ENCODE measurements at places on chromosomes 4 and X.

GRCh38 chr4:139015948-139016471 is 429 bp downstream of the NOCT start:
- DNase-seq = peak; percentile 63

DNA sequence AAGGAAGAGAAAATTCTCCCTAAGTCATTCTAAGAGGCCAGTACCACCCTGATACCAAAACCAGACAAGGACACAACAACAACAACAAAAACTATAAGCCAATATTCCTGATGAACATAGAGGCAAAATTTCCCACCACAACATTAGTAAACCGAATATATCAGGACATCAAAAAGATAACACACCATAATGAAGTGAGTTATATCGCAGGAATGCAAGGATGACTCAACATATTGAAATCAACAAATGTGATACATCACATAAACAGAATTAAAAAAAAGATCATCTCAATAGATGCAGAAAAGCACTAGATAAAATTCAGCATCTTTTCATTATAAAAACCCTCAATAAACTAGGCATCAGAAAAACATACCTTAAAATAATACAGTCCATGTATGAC is 1844.4 kb upstream of the PCDH10 start:
- no peak for DNase-seq

DNA sequence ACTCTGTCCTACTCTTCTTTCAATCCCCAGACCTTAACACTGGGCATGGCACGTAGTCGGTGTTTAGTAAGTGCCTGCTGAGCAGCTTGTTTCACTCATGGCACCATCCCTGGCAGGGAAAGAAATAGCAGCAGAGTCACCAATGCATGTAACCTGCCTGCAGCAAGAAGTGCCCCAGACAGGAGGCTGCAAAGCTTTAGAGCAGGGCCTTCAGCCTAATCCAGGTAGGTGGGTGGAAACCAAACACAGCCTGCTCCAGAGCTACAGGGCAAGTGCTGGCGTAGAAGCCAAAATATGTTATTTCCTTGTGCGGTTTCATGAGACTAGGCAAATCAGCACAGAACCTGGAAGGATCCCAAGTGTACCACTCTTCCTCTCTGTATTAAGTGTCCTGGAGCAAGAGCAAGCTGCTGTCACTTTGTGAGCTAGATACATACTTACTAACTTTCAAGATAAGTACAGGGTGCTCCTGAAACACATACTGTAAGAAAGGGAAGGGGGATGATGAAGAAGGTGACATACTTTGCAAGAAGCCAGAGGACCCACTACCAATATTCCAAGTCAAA is 5.5 kb downstream of the PROM1 start:
- DNase-seq = no peak

DNA sequence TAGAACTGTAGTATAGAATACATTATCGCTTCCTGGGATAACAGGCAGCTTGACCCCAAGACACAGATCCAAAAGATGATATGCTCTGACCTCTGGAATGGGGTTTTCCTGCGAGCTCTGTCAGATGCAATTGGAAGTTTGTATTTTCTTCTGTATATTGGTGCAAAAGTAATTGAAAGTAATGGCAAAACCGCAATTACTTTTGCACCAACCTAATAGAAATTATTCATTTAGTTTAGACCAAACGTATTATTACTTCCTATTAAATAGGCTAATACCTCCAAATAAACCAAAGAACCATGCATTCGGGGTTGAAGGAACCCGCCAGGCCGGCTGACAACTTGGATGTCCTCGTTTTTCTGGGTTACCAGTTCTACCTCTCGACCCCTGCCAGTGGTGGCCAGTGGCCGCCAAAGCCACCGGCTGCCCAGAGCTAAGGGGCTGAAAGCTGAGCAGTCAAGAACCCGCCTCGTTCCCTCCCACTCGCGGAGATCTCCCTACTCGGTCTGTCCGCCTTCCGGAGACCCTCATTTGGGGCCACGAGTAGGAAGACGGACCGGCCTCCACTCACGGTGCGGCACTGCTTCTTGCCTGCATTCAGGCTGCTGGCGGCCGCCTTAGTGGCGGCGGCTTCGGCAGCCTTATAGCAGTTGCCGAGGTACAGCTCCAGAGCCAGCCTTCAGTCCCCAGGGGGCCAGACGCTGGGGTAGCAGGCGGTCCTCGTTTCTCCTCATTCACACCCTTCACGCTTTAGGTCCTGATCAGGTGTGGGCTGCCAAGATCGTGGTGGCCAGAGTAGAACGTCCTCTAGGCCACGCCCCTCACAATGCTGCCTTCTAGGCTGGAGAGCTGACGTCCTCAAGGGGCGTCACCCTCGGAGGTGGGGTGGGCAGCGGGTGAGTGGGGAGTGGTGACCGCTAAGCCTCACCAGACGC is 121.9 kb downstream of the RBMX2 start:
- no peak for DNase-seq

- DNase-seq = no peak
These were observed 5.4 kb downstream of the UGT2B4 start for GRCh38 chr4:69490271-69490670.

DNA sequence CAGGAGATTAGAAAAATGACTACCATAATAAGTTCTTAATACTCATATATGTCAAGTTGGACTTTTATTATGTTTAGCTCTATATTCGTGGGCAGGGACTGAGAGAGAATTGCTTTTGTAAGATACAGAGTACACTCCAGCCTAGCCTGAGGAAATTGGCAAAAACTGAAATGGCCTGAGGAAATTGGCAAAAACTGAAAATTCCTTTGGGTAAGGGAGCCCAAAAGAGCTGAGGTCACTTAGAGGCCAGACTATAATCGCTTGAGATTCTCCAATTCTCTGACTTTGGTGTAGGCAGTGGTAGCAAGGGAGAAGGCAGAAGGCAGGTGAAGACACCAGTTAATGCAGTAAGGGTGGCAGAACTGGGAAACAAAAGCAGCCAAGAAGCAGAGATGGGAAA is 124.5 kb upstream of the HCCS start:
- no peak for DNase-seq

GRCh38 chr4:1870328-1870577 is 940 bp upstream of the NSD2 start:
- peak; percentile 87 for DNase-seq

GRCh38 chrX:13716455-13716854 is 18.0 kb downstream of the TRAPPC2 start:
- no peak for DNase-seq

DNA sequence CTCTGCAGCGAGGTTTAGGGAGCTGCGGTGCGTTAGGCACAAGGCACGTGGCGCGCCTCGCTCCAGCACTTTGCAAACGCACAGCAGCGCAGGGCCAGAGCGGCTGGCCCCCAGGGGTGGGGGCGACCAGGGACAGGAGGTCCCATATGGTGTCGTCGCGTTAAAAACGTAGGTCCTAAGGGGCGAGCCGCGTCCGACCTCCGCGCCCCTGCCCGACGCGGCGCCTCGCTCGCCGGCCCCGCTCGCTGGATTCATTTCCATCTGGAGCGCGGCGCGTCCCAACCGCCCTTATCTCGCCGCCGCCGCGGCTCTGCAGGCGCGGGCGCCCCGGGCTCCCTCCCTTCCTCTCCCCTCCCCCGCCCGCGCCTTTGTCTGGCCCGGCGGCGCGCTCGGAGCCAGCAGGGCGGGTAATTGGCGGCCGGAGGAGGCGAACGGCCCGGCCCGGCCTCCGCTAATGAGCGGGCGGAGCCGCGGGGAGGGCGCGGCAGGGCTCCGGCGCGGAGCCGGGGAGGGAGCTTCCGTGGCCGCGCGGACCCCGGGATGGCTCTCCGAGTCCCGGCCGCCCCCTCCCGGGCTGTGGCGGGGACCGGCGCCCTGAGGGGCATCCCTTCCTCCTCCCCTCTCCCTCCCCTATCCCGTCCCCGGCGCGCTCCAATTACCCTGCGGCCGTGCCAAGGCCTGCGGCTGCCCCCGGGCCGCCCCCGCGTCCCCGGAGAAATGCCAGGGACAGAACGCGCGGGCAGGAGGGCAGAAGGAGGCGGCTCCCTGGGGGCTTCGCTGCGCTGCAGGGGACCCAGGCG is 409.0 kb downstream of the BCOR start:
- no peak for DNase-seq

DNA sequence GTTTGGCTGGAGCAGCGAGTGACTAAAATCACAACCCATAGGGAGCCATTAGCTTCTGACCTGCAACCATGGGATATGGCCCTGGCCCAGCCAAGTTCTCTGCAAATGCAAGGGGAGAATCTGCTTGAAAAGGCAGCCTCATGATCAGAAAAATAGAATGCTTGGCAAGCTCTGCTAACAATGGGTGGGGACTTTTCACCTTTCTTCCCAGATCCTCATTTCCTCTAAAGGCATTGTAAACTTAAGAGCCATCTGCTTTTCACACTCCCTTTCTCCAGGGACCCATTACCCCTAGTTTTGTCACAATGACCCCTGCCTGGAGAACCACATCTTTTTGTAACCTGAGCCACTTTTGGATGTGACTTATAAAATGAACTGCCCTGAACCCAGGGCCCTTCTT is 104.3 kb downstream of the PARM1 start:
- no peak for DNase-seq

- DNase-seq = no peak
These were observed 112.9 kb upstream of the VCX start for GRCh38 chrX:7730071-7730470.

DNA sequence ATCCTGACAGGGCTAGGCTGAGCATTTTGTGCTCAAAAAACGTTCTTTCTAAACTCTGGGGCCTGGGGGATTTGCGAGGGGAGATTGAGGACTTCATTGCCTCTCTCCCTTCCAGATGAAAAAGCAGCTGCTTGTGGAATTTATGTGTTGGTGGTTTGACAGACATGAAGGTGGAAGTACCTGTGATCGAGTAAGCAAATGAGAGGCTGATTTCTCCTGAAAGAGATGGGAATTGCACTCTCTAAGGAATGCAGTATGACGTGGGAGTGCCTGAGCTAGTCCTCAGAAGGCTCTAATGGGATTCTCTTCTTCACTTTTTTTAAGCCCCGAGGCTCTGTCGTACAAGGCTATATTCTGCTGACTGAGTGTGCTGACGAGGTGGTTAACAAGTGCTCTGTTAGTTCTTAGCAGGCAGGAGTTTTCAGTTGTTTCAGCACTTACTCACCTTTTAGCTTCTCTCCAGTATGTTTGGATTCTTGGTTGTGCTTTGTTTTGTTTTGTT is 426.8 kb upstream of the CNKSR2 start:
- no peak for DNase-seq

DNA sequence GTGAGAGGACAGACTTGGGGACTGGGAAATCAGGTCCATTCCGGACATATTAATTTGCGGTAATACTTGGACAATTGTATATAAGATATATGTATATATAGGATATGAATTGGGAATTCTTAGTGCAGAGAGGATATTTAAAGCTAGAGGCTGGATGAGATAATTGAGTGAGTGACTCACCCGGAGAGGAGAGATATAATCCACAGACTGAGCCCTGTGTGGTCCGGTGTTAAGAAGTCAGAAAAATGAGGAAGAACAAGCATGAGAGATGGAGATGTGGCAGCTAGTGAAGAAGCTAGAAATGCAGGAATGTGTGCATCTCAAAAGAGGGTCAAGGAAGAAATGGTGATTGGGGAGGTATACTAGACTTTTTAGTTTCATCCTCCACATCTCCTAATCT is 336.2 kb downstream of the SLC7A11 start:
- no peak for DNase-seq

DNA sequence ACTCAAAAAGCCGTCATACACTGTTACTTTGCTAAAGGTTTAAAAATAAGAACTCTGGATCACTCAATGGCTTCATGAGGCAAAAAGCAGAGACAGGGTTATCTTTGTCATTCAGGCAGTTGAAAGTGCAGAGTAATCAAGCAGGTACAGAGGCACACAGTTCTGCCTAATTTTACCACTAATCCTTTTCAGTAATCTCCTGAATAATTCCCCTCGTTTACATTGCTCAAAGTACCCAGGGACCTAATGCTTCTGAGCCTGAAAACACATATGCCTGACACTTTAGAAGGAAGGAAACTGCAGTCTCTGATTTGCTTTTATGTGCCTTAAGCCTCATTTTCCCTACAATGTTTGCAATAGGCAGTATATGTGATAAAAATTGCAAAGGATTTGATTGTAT is 71.4 kb upstream of the TRAM1L1 start:
- DNase-seq = no peak

DNA sequence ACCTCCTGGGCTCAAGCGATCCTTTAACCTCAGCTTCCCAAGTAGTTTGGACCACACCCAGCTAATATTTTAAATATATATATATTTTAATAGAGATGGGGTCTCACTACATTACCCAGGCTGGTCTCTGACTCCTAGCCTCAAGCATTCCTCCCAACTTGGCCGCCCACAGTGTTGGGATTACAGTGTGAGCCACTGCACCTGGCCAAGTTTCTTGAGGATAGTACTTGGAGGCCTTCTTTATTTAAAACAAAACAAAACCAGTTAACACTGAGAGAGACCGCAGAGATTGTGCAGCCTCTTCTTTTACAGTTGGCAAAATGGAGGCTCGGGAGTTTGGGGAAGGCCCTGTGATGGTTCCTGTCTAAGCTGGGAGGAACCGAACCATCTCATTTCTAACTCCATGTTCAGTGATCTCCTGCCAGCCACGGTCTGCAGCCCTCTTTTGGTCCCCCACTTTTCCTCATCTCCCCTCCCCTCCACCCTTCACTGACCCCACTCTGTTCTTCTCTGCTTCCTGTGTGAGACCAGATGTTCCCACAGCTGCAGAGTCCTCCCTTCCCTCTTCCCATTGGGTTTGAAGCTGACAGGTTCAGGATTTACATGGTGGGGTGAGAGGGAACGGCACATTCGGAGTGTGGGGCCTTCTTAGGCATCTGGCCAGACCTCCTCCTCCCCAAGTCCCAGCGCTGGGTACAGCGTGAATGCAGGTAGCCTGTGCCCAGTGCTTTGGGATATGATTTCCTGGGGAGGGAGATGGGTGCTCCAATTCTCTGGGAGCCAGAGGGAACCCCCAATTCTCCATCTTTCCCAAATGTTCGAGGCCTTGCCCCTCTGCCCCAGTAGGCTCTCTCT is 1.4 kb upstream of the SORCS2 start:
- DNase-seq = no peak

DNA sequence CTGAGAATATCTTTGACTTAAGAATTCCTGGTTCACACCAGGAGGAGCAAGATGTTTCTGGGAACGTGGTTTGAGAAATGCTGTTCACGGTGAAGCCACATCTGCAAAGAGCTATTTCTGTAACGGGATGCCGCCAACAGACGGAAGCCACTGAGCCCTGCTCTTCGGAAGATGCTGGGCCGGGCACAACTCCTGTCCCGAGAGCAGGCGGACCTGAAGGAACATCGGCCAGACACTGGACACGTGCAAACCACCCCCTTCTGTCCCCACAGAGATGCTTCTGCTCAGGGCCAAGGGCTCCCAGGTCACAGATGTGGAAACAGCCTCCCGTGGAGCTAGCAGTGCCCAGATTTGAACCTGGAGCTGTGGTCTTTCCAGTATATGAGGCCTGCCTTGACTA is 24.3 kb downstream of the HMX1 start:
- no peak for DNase-seq
